Activated T-helper 2 cell treated with anti-CD3 and anti-CD28 coated beads, Interferon-gamma antibody, Interleukin-2, Interleukin-4, amounts not matched to agents 10 μg/mL and 5 μg/mL and 100 μg/mL, durations not matched to agents 14 hours and 24 hours and 36 hours (primary cell): ENCODE measurements at places on chromosomes 1 and 21. TPM values are rescaled to one million over a fixed set of nuclear protein-coding genes. Genes with fewer than 3 reads are reported as not detected.

The OR2L2 gene
- total RNA-seq: 0.05 and 0.11 TPM in 2 replicates

The MMEL1 gene
- 0.73 and 1.2 TPM in 2 replicates for total RNA-seq

The RAB3B gene
- 0.07 and 0.09 TPM in 2 replicates for total RNA-seq

The LCE1E gene
- not detected in 2 replicates for total RNA-seq

The KIF21B gene
- total RNA-seq: 50.4 and 53.2 TPM in 2 replicates

The RIPPLY3 gene
- 0.21 TPM in 1 of 2 replicates, not detected in the other for total RNA-seq

The RPS6KC1 gene
- total RNA-seq: 7.2 and 7.3 TPM in 2 replicates

The AUNIP gene
- total RNA-seq: 9.5 and 10.9 TPM in 2 replicates

The HSPA6 gene
- total RNA-seq: 4.4 and 4.9 TPM in 2 replicates

The CD1D gene
- not detected in 2 replicates for total RNA-seq

The ROR1 gene
- 0.09 TPM in 1 of 2 replicates, not detected in the other for total RNA-seq

The HSD3B2 gene
- not detected in 2 replicates for total RNA-seq

The IGSF3 gene
- 4.6 and 4.9 TPM in 2 replicates for total RNA-seq

The ADAMTS4 gene
- total RNA-seq: 0.05 and 0.09 TPM in 2 replicates

The HRNR gene
- total RNA-seq: not detected in 2 replicates

The FMO3 gene
- total RNA-seq: not detected in 2 replicates
